ENCODE measurements at places on chromosomes 16 and 17. TPM values are rescaled to one million over a fixed set of nuclear protein-coding genes. Genes with fewer than 3 reads are reported as not detected.

- no peak for DNase-seq
Observed at GRCh38 chr17:50219342-50219741, 17.9 kb upstream of the COL1A1 start.

- DNase-seq = no peak
Observed at GRCh38 chr16:84806256-84806889, 13.4 kb upstream of the CRISPLD2 start.

GRCh38 chr16:86110726-86111125 lies 211.8 kb downstream of the IRF8 start:
- no peak for DNase-seq

GRCh38 chr17:73703192-73703591 lies 58.9 kb upstream of the SDK2 start:
- no peak for DNase-seq

FAM171A2 gene
- 17.4 TPM for total RNA-seq

Measured in esophagus squamous epithelium (tissue), 5 donors.